ENCODE measurements at places on chromosomes 11 and 22.

- no peak for DNase-seq
Measured at GRCh38 chr11:67664696-67665540, 9.5 kb downstream of the ALDH3B2 start.

DNA sequence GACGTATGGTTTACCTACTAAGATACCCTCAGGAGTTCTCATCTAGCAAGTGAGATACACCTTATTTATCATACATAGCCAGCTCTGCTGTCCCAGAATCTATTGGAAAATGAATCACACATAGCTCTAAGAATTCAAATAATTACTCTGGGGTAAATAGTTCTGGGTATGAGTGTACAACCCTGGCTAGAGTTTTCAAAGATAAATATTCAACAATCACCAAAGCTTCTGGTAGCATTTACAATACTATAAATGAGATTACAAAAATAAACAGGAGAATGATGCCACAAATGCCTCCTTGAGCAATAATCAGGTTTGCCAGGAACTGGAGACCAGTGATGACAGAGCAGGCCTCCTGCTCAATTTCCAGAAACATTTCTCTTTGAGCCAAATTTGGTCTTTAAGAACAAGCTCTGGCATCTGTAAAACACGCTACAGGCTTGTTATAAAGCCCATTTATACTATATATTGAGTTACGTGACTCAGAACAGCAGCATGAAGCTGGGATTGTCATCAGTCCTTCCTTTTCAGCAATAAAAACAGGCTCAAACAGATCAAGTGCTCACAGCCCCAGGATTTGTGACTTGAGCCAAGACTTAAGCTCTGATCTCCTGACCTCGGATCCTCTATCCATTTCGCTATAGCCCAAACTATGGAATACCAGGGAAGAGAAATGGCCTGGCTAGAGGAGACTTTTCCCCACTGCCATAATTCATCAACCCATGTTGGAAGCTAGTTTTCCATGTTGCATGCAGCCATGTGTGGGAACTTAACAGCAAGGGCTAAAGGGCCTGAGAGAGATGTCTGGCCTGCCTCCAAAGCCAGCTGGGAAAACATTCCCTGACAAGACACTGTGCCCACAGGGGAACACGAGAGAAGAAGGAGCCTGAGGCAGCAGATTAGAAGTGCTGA is 19.7 kb downstream of the RAB30 start:
- DNase-seq = peak; percentile 25

GRCh38 chr11:78935398-78936068 is 360.9 kb upstream of the NARS2 start:
- DNase-seq = no peak

DNA sequence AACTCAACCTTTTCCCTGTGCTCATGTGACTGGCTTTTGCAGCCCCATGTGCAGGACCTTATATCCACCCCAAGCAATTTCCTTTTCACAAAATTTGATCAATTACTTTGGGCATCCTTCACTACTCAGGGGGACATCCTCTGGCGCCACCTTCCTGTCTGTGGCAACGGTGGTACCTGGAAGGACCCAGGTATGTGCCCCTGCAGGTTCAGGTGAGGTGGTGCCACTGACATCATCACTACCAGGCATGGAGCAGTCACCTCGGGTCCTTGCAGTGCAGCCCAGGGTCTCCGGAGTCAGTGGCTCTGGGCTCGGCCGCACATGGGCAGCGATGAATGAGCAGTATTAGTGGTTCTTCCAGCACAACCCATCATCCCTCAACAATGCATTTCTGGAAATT is 37.7 kb upstream of the B3GAT1 start:
- no peak for DNase-seq

- no peak for DNase-seq
Measured at GRCh38 chr11:8863838-8864237, 47.2 kb upstream of the AKIP1 start.

DNA sequence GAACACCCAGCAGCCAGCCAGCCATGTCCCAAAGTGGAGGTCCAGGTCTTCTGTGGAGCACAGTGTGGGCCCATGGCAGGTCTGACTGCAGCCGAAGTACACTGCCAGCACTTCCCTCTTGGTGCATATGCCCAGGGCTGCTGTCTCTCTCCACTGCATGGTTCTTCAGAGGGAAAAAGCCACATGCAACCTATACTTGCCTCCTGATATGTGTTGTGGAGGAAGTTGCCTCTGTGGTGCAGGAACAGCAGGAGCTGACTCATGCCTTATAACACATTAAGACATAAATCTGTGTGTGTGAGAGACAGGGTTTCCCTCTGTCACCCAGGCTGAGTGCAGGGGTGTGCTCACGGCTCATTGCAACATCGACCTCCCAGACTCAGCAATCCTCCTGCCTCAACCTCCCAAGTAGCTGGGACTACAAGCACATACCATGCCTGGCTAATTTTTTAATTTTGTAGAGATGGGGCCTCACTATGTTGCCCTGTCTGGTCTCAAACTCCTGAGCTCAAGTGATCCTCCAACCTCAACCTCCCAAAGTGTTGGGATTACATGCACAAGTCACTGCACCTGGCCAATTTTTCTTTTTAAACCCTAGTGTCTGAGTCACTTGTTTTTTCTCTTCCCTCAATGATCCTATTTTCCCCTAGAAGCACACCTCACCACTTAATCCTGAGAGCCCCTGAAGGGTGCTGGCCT is 98.8 kb downstream of the MPPED2 start:
- peak; percentile 6 for DNase-seq

DNA sequence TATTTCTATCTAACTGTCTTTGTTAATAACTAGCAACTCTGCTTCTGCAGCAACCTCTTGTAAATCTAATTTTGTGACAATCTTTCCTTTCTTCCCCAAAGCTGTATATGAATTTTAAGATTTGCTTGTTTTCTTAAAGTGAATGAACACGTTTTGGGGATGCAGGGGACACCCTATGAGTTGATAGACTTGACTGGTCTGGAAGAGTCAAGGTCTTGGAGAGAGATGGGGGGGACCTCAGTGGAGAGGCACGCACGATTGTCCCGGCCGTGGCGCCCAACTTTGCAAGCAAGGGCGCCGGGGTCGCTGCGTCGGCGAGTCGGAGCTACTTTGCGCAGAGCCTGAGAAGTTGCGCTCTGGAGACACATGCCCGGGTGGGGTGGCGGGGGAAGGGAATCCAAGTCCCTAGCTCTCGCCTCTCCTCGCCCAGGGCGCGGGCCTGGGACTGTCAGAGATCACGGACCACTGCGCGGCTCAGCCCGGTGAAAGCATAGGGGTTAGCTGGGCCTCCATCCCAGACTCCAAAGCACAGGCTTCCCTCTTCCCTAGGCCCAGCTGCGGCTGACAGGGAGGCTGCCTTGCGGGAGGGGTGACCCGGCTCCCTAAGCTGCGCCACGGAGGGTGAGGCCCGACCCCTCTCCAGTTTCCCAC is 854 bp downstream of the ABCC8 start:
- DNase-seq = no peak

- no peak for DNase-seq
Measured at GRCh38 chr22:19117111-19117512, 5.1 kb downstream of the DGCR2 start.

- no peak for DNase-seq
Measured at GRCh38 chr11:23405350-23405937, 545.2 kb upstream of the CCDC179 start.

- no peak for DNase-seq
Measured at GRCh38 chr11:74238243-74238642, 67.2 kb downstream of the PPME1 start.

DNA sequence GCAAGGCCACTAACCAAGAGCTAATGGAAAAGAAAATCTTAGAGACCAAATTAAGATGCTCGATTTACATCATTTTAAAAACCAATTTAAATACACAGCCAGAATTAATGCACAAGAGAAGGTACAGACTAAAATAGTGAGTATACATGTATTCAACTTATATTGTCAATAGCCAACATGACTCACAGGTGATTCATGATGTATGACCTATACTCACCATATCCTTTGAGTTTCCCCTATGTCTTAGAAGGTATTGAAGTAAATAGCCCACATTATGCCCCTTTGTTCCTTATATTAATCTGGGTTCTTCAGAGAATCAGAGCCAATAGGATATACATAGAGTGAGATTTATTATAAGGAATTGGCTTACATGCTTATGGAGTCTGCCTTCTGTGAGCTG is 97.5 kb upstream of the ANO3 start:
- no peak for DNase-seq

GRCh38 chr11:128662076-128662475 is 31.8 kb upstream of the FLI1 start:
- DNase-seq = no peak

GRCh38 chr11:118609380-118610224 is 2.2 kb downstream of the PHLDB1 start:
- DNase-seq = peak; percentile 76

DNA sequence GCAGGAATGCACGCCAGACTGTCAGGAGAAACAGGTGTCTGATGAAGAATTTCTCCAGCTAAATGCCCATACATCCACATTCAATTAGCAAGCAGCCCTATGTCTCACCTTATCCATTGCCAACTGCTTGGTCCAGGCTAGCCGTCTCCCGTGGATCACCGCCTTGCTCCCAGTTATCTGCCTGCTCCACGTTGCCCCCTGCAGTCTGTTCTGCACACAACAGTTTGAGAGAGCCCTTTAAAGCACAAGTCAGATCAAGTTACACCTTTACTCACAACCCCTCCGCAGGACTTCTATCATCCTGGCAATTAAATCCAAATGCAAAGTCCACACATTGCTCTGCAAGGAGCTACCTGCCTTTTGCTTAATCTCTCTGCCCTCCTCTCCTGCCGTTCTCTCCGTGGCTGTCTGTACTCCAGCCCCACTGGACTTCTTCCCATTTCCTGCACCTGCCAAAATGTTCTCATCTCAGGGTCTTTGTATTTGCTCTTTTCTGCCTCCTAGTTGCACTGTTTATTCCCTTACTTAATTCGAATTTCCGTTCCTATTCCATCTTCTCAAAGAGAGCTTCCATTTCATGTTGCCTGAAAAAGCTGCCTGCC is 185.3 kb upstream of the LARGE1 start:
- DNase-seq = peak; percentile 8

DNA sequence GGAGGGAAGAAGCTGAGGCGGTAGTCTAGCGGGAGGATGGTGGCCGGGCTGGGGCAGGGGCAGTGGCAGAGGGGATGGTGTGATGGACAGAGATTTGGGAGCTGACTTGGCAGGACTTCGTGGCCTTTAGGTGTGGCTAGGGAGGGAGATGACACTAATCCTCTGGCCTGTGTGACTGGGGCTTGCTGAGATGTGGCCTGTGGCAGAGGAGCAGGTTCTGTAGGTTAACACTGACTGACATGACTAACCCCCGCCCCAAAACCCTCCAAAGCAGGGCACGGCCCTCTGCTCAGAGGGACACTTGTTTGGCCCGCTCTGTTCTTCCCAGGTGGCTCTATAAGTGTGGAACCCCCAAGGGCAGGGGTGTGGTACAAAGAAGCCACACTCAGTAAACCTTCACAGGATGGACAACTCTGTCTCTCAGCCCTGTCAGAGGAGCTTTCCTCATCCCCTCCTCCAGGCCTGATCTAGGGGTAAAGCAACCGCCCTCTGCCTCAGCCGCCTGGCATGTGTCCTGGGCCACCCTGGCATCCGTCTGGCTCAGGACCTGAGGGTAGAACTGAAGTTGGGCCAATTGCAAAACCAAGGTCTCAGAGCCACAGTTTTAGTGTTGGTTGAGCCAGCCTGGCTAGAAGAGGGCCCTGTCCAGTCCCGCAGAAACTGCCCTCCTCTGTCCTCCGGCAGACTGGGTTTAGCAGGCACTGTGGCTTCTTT is 15.6 kb downstream of the TOM1 start:
- DNase-seq = no peak

GRCh38 chr11:65779919-65780769 is 632 bp downstream of the AP5B1 start:
- peak; percentile 26 for DNase-seq

GRCh38 chr22:46293577-46294260 is 3.0 kb upstream of the GTSE1 start:
- DNase-seq = no peak

DNA sequence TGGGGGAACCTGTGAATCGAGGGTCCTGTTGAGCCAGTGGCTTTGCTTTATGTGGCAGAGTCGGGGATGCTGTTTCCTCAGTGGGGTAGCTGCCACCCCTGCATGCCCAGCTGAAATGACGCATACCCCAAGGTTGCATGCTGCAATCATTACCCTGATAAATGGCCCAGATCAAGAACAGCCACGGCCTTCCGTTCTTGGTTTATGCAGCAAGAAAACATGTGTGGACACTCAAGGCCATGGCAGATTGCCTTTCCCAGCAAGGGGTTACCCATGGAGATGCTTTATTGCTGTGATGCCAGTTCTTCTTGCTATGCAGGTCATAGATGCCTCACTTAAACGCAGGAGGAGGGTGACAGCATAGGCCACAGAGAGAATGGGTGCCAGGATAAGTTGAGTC is 14.3 kb upstream of the SREBF2 start:
- no peak for DNase-seq

DNA sequence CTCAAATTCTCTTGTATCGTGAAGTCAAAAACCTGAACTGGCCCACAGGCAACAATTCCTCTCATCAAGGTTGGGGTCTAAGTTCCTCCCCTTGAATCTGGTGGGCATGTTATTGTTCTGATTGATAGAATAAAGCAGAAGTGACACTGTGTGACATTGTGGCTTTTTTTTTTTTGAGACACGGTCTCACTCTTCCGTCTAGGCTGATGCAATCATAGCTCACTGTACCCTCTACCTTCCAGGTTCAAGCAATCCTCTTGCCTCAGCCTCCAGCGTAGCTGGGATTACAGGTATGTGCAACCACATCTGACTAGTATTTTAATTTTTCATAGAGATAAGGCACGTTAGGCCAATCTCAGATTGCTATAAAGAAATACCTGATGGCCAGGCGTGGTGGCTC is 8.9 kb upstream of the PELI3 start:
- no peak for DNase-seq

DNA sequence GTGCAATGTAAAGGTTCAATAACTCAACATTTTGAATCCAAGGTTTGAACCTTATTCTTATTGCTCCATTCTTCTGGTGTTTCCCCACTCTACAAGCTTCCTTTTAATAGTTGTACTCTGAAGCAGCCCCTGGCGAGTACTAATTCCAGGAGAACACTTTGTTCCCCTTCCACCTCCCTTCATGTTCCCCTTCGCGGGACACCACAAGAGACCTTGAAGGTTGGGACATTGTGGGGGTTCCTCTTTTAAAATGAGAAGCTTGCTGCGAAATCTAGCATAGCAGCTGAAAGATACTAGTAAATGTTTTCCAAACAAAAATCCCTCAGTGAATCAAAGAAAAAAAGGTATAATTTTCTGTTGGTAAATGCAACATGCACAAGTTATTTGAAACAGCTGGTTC is 626.3 kb upstream of the LRRC4C start:
- no peak for DNase-seq
